ENCODE measurements at places on chromosomes 13 and 19.
A peak's percentile ranks its signal among the peaks of the same experiment; 100 is the strongest.

- DNase-seq: no peak
Observed at GRCh38 chr13:30802501-30802900, 67.2 kb downstream of the ALOX5AP start.

DNA sequence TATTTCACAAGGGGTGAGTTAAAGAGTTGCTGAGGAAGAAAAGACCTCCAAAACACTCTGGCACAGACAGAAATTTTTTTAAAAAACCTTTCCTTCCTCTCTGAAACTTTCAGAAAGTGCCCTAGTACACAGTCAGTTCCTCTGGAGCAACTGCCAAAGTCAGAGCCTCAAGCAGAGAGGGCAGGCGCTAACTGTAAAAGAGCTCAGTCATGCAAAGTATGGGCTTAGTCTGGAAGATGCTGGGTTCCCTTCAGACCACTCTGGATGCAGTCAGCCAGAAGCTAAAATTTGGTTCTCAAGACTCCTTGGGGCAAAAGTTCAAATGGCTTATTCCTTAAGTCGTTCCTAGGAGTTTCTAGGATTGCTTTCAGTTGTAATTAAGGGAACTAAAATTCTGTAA, 671.6 kb downstream of the PCDH9 start:
- peak; percentile 1 for DNase-seq

GRCh38 chr19:37763488-37763887, 15.9 kb downstream of the ZNF573 start:
- DNase-seq: no peak

- DNase-seq: no peak
Observed at GRCh38 chr19:29587059-29587458, 19.0 kb upstream of the POP4 start.

GRCh38 chr19:7469669-7470285, 19.1 kb downstream of the PEX11G start:
- DNase-seq: no peak

GRCh38 chr19:6522712-6523111, 8.1 kb upstream of the TNFSF9 start:
- DNase-seq: no peak

DNA sequence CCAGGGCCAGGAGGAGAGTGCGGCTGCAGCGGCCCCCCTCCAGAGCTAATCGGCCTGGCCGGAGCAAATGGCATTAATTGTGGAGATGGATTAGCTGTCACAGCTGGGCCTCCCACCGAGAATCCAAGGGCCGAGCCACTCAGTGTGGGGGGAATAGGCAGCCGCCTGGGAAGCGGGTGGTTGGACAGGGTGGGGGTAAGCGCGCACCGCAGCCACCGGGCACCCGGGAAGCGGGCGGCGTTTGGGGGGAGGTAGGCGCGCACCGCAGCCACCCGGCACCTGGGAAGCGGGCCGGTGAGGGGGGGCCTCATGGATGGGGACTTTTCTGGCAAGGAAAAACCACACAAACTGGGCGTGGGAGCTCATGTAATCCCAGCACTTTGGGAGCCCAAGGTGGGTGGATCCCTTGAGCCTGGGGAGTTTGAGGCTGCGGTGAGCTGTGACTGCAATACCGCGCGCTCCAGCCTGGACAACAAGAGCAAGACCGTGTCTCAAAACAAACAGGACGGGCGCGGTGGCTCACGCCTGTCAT, 9.7 kb downstream of the R3HDM4 start:
- no peak for DNase-seq

GRCh38 chr19:53333066-53333462, 485 bp upstream of the ZNF845 start:
- no peak for DNase-seq

DNA sequence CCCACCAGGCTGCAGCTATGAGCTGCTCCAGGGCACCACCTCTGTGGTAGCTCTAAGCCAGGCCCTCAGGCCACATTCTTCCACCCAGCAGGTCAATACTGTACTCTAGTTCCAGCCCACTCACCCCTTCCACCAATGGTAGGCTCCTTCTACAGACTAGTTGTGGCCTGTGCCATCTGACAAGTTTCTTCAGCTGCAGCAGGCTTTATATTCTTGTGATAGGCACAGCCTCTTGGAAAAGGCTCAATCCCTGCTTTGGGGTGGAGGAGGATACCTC, 8.5 kb downstream of the MICU2 start:
- no peak for DNase-seq

GRCh38 chr19:29658221-29658991, 6.9 kb upstream of the PLEKHF1 start:
- no peak for DNase-seq

DNA sequence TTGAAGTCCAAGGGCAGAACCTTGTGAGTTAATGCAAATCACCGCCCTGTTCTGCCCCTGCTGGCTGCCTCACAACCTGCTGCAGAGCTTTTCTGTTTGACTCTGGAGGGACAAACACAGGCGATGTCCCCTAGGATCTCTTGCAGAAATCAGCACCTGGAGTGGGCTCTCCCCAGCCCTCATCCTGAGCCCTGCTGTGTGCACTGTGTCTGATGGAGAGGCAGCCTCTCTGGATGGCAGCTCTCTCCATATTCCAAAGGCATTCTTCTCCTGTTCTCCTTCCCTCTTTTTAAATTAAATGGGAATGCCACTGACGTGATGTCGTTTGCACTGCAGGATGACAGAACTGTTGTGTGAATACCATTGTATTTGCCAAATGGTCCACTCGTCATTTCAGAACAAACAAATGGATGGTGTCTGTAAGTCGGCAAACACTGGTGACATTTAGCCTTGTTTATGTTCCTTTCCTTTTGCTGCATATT, 184.1 kb downstream of the ZNF536 start:
- DNase-seq: no peak

GRCh38 chr13:46866150-46866549, 30.7 kb downstream of the HTR2A start:
- DNase-seq: no peak

DNA sequence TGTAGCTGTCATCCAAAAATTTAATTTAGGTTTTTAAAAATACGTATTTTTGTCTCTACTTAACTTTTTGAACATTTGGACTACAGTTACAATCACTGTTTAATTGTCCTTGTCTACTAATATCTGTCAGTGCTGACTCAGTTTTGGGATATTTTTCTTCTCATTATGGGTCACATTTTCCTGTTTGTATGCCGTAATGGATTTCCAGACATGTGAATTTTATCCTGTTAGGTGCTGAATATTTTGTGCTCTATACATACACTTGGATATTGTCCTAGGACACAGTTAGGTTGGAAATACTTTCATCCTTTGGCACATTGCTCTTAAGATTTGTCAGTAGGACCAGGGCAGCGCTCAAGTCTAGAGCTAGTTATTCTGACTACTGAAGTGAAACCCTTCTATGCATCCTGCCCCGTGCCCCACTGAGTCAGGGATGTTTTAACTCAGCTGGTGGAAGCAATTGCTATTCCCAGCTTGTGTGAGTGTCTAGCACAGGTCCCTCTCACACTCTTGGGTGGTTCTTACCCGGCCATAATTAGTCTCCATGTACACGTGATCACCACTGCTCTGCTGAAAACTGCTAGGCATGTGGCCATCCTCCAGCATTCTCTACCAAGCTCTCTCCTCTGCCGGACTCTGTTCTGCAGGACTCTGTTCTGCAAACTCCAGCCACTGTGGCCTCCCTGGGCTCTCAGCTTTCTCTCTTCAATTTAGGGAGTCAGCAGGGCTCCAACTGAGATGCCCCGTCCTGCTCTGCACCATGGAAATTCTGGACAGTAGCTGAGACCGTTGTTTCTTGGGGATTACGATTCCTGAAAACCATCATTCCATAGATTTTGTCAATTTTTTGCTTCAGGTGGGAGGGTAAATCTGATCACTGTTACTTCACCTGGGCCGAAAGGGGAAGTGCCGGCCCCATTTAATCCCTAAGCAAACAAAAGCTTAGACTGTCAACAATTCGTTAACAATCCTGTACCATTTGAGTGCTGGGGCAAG, 11.1 kb downstream of the PROZ start:
- DNase-seq: no peak

DNA sequence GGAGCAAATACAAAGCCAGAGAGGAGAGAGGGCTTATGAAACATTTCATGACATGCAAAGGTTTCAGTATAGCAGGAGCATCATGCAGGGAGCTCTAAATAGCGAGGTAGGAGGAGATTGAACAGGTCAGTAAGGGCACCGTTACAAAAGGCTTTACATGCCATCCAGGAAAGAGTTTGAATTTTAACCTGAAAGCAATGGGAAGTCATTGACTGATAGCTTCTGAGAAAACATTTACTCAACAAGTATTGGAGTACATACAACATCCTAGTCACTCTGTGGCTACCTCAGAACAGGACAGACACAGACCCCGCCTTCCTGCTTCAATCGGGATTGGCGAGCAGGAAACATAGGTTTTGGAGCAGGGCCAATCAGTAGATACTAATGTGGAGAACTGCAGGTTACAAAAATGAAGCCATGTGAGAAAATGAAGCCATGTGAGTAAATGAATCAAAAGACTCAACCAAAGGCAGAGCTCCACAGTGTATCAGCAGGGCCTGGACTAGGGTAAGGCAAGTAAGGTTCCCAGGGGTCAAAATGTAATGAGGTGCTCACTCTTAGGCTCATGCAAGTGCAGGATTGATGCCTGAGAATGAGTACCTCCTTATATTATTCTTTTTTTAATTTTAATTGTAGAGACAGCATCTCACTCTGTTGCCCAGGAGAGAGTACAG, 46.8 kb upstream of the FNDC3A start:
- no peak for DNase-seq

DNA sequence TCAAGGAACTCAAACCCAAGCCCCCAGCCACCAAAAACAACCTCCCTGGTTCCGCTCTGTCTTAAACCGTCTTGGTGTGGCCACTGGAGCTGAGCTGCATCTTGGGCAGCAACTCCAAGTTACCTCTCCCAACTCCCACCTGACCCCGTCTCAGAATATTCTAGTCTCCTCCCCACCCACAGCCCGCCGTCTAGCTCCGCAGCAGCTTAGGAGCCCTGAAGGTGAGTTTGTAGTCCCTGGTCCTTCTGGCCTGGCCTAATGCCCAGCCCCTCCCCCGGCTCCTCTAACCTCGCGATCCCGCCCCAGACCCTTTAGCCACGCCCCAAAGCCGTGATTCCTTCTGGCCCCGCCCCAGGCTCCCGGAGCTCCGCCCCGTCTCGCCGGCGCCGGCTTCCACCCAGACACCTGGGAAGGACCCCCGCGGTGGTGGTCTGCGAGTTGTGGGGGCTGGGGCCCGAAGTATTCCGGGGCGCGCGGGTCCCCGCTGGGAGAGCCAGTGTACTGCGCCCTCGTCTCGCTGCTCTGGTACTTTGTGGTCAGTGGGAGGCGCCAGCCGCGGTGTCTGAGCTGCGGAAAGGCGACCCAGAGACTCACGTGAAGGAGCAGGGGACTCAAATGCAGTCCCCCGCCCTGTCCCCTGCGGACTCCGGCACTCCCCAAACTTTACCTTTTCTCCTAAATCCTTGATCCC, 2.5 kb upstream of the LHB start:
- peak; percentile 9 for DNase-seq

GRCh38 chr13:66560189-66560588, 669.9 kb downstream of the PCDH9 start:
- no peak for DNase-seq

- DNase-seq: no peak
Observed at GRCh38 chr13:98797456-98797855, 45.0 kb upstream of the SLC15A1 start.

GRCh38 chr13:61138857-61139256, 276.8 kb downstream of the PCDH20 start:
- DNase-seq: no peak

DNA sequence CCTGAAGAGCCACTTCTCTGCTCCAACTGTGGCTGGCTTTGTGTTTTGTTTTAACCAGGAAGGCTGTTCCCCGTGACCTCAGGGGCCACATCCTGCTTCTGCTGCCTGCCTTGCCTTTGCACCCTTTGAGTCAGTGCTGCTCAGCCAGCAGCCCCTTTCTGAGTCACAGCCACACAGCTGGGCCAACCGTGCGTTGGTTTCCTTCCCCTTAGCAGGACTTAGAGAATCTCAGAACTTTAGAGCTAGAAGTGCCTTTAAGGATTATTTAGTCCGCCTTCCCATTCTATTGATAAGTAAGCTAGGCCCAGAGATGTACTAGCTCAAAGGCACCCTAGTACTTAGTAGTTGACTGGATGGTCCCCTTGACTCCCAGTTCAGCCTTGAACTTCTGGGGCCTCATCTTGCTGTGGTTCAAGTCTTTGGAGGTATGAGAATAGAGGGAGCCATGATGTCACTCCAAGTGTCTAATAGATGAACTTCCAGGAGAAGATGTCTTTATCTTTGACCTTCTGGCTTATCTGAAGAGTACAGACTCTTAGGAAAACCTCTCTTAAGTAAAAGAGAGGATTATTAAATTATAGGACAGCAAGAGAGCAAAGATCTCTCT, 8.0 kb downstream of the RGCC start:
- no peak for DNase-seq

GRCh38 chr13:33761740-33762139, 56.2 kb upstream of the RFC3 start:
- DNase-seq: no peak

- DNase-seq: no peak
Observed at GRCh38 chr13:31431722-31432137, 232.0 kb downstream of the B3GLCT start.

DNA sequence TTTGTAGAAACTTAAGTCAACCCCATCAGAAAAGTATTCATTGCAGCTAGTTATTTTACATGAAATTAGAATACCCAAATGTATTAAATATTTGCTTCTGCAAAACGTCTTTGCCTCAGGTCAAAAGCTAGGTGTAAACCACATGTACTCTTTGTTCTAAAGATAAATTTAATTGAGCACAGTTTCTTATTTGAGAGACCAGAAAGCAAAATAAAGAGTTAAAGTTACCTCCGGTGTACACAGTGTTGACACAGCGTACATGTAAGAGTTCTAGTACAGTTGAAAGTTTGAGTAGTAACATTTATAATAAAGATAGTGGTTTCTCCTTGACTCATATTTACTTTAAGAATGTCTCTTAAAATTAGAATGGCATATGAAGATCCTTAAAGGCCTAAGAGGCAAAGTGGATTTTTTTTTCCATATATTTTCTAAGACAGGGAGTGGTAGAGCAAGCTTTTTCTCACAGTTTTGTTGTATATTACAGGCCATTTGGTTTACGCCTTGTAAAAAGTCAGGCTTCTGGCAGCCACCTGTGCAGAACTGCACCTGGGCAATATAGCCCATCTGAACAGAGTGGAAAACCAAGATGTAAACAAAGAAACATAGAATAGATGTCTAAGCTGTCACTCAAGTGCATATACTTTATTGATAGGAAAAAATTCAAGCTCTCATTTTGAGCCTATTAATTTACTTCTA, 2.9 kb downstream of the LRCH1 start:
- no peak for DNase-seq

- peak; percentile 27 for DNase-seq
Observed at GRCh38 chr19:30222992-30223865, 149.0 kb upstream of the ZNF536 start.

GRCh38 chr19:40571005-40571318, 5.7 kb upstream of the SHKBP1 start:
- no peak for DNase-seq

- DNase-seq: no peak
Observed at GRCh38 chr13:97369261-97369893, 64.6 kb upstream of the RAP2A start.

DNA sequence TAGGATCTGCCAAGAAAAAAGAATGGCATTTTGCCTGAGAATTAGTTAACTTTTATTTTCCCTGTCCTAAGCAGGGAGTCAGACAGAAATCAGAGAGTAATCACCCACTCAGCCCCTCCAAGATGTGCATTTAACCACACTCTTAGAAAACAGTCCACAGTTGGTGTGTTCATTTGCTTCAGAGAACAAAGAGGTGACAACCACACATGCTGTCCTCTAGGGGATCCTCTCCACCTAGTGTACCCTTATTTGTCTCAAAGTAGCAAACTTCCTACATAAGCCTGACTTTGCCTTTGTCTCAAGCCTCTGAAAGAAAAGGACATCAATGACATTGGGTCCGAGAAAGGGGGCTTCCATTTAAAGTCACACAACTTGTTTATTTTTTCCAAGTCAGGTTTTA, 107.0 kb upstream of the RFC3 start:
- no peak for DNase-seq
